ENCODE measurements at places on chromosomes 7 and 10. TPM values are rescaled to one million over a fixed set of nuclear protein-coding genes. Genes with fewer than 3 reads are reported as not detected.
A peak's percentile ranks its signal among the peaks of the same experiment; 100 is the strongest.

Gene RBM17
- total RNA-seq: 64.3 TPM

Gene NOS3
- 10.0 TPM for total RNA-seq

DNA sequence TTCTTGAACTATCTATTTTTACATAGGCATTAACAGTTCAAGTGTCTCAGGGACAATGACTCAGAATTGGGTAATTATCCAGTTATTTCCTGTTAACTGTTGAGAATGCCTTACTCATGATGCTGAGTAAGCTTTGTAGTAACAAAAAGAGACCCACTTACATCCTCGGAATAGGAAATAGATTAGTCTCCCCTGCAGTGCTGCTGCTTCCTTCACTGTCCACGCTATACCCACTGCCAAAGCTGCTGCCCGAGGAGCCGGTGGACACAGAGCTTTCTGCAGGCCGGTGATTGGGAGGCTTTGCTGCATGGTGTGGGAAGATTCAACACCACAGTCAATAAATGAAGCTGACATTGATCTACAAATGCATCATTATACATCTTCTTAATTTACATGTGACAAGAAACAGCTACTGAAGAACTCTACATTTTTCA, 357.1 kb downstream of the PCLO start:
- DNase-seq: no peak

DNA sequence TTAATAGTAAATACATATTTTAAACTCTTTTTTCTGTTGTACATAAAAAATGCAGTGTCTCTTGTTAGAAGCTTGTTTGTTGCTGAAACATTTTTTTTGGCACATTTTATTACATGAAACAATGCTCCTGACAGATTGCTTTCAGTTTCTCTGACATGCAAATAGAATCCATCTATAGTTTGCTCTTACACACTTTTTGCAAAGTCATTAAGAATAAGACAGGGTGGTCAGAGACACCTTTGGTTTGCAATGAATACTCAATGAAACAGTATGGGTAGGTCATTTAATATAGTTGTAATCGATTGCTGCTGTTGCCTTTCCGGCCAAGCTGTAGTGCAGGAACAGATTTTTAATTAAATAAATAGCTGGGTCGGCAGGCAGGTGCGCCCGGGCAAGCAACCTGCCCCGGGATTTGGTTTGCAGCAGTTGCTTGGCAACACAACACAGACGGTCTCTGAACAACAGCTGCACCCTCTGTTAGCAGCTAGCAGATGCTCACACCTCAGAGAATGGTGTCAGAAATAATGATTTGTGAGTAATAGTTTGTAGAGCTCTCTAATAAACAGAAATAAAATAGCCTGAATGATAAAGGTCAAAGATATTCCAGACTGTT, 115.7 kb upstream of the CACNA2D1 start:
- no peak for DNase-seq

DNA sequence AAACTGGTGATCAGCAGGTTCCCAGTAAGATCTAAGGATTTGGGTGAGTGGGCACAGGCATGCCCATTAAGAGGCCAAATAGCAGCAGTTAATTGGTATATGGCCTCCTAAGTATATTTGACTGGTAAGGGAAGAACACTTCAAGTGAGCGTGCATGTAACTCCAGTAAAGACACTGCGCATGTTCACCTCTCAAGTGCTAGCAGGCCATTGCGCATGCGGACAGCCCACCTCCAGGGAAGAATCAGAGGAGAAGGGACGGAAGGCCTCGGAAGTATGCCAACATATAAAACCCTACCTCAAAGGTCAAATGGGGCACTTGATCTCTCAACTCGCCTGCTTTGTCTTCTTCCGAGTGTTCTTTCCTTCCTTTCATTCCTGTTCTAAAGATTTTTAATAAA, 118.0 kb downstream of the ARL5B start:
- no peak for DNase-seq

DNA sequence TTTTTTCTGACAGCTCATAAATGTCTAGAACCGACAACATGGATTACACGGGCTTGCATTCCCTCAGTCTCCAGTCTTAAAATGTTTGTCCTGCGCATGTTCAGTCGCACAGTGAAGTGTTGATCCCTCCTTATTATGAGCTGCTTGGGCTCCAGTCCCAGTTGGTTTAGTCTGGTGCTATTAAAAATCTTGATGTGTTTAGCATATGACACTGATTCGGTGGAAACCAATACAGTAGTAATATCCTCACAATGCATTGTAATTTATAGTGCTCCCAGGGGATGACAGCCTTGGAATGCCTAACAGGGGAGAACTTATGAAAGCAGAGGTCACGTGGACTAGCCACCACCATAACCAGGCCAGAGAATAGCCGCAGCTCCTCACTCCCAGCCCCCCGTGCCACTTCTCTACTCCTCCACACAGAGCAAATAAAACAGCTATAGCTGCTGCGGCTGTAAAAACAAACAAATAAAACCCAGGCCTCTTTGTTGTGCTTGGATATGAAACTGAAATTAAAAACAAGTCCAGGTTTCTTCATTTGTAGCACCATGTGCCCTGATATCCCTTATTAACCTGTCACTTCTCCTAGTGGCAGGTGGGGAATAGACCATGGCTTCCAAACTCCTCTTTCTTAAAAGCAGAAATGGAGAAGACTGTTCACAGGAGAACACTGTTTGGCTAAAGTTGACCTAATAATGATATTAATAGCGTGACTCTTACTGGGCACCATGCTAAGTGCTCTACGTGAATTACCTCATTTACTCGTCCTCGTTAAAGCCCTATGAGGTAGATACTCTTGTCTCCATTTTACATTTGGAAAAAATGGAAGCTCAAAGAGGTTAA, 7.7 kb downstream of the DPCD start:
- no peak for DNase-seq

Gene MEIG1
- total RNA-seq: not detected

DNA sequence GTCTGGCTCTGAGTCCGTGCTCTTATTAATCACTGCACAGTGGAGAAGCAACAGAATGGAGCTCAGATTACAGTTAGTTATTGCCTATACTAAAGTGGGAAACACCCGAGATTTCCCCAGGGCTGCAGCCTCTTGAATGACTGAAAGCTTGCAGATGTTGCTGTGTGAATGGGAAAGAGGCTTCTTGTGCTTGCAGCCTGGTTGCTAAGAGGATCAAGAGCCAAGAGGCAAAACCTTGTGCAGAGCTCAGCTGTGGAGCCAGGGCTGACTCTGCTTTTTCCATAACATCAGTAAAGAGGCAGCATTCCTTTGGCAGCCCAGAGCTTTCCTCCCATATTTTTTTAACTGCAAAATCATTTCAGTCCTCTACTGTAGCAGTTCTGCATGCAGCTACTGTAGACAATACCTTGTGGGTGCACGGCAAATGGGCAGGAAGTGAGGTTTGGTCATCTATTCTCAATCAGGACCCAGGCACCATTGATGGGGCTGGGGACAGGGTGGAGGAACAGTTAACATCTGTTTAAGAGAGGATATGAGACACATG, 86.5 kb downstream of the RALA start:
- DNase-seq: peak; percentile 42

DNA sequence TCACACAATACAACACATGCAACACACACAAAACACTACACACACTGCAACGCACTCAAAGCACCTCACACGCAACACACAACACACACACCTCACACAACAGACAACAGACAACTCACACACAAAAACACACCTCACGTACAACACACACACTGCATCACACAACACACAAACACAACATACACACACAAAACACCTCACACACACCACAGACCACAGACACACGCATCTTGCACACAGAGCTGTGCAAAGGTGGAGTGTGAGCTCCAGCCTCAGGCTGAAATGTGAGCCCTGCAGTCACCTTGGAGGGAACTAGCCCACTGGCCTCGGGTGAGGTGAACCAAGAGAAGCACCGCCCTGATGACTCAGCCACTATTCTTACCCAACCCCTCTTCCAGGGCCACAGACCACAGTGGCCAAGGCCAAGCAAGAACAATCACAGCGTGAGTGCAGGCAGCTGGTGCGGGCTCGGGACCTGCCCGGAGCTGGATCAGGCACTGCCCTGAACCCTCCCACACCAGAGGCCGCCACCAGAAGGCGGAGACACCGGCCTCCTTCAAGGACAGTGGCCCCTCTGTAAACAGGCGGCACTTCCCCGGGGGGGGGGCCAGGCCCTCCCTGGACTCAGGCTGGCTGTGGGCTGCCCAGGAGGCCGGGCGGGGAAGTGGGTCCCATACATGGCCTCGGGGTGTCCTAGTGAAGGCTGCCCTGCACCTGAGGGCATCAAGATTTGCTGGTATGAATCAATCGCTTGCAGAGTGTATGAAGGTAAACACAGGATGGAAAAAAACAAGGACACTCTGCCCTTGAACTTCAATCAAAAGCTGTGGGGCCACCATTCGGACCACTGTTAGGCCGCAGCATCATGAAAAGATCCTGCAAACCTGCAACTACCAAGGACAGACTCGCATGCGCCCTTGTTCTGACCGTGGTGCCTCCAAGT, 106.7 kb downstream of the TNS3 start:
- peak; percentile 90 for DNase-seq

GRCh38 chr10:124240839-124241291, 147.5 kb upstream of the CHST15 start:
- no peak for DNase-seq

Gene PDZD7
- total RNA-seq: 0.38 TPM

DNA sequence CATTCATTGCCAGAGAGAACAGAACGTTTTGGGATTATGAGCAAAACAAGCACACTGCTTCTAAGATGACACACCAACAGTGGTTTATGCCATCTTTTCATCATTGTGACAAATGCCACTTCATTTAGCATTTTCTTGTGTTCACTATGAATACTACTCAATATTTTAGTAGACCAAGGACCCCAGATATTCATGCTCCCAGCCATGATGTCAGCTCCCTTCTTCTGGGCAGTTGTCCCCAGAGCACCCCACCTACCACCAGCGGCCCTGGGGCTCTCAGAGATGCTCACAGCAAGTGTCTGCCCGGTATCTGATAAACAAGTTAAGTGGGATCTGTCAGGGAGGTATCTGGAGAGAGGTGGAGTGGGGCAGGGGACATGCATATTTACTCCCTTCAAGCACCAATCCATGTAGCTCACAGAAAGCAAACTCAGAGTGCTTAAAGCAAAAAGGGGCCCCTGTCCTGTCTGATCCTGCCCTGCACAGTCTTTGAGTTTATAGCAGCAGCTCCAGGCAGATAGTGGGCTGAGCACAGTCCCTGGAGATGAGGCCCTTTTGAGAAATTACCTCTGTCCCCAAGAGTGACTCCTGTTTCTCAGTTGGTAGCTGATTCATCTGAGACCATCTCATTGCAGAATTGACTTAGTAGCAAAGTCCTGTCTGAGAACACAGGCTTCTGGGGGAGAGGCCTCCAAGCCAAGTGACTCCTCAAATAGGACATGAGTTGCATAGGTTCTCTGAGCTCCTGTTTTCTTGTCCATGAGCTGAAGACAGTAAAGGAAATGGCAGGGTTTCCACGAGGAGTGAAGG, 281.8 kb upstream of the KLF6 start:
- DNase-seq: no peak
